ENCODE measurements at places on chromosomes 6 and 20. TPM values are rescaled to one million over a fixed set of nuclear protein-coding genes. Genes with fewer than 3 reads are reported as not detected.

- DNase-seq, result no peak
These were observed 150.1 kb downstream of the FARS2 start for GRCh38 chr6:5411414-5411813.

The BPIFB1 gene
- not detected for total RNA-seq

The HLA-DMA gene
- total RNA-seq, result 20.5 TPM

GRCh38 chr6:89035252-89036101, 45.1 kb upstream of the PNRC1 start:
- DNase-seq, result peak; percentile 93

GRCh38 chr6:139126255-139126654, 8.6 kb upstream of the HECA start:
- no peak for DNase-seq

DNA sequence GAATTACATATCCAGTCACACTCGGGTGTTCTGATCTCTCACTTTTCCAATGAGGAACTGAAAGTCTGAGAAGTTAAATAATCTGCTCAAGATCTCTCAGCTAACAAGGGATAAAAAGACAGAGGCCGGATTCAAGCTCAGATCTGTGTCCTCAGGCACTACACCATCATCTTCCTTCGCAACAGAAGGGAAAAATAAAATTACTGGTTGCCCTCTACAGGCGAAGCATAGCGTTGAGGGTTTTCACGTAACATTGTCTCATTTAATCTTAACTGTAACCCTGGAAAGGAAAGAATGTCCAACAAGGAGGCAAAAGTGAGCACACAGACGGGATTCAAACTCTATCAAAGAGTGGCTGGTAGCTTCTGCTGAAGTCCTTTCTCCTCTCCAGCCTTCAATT, 67.8 kb upstream of the ANKEF1 start:
- no peak for DNase-seq

DNA sequence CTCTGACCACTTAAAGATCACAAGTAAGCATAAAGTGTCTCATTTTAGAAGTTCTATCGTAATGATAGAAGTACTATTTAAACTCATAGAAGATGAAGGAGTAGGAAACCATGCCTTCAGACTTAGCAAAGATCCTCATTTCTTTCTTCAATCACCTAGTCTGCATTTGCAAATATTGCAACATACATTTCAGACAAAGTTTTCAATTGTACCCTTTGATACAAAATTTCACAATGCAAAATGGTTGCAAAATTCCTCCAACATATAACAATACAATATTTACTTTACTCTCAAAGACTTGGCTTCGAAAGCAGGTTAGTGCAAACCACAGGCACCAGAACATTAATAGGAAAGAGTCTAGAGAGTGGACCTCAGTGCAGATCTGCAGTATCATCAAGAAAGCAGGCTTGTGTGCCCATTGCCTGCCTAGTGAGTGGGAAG, 16.1 kb upstream of the ROS1 start:
- DNase-seq, result no peak

GRCh38 chr20:17541996-17542395, 10.8 kb upstream of the BFSP1 start:
- no peak for DNase-seq
